T follicular helper cell (primary cell): ENCODE measurements at places on chromosomes 13 and 19.

GRCh38 chr19:18508585-18508984 lies 13.3 kb downstream of the ELL start:
- no peak for DNase-seq

DNA sequence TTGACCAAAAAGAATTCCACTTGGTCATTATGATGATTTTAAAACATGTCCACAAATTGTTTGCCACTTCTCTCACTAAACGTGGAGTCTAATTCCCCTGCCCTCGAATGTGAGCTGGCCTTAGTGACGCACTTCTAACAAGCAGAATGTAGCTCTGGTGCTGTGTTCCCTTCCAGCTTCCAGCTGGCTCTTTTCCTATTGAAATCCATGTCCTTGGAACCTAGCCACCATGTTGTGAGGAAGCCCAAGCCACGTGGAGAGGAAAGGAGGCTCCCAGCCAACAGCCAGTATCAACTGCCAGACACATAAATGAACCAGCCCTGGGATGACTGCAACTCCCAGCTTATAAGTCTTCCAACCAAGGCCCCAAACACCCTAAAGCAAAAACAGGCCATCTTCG lies 23.6 kb upstream of the CEBPA start:
- DNase-seq, result no peak

GRCh38 chr13:113410472-113411201 lies 42.7 kb downstream of the ADPRHL1 start:
- no peak for DNase-seq

DNA sequence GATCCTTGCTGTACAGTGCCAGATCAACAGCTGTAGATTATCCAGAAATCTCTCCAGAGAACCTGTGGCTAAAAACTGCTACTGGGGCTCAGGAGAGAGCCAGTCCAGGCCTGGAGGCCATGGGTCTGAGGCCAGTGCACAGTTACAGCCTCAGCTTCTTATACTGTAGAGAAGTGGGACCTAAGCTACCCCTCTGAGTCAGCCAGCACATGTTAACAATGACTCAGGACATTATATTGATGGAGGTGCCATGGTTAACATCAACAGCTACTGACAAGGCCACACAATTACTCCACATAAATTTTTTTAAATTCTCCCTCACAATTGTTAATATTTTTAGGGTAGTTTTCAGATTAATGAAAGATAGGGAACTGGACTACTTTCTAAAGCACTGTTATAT lies 138.5 kb downstream of the RBM26 start:
- no peak for DNase-seq

DNA sequence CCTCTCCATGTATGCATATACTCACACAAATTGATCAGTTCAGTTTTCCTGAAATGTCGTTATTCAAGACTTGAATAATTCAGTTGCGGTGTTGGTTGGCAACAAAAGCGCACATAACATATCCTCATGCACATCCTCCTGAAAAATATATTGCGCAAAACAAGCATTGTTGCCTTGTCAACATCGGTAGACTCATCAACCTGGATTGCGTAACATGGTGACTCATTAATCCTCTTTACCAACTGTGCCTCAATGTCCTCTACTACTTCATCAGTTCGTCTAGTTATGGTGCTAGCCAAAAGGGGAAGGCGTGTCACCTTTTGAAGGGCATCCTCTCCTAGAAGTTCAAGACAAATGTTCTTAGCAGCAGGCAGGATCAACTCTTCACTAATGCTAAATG lies 357.7 kb downstream of the LMO7 start:
- no peak for DNase-seq

DNA sequence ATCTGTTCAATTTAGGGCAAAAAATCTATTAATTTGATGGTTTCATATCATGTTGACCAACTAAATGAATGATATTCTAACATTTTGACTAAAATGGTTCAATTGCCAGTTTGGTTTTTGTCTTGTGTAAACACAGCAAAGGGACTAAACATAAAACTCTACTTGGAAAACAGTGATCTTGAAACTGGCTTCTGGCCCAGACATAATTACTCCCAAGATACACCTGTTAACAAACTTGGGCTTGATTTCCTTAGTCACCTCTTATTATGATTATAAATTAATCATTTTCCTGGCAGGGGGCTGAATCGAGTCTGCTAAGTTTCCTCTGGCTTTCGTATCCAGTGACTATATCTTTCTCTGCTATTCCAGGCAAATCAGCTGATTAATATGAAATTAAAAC lies 78.0 kb upstream of the OXGR1 start:
- DNase-seq, result no peak

DNA sequence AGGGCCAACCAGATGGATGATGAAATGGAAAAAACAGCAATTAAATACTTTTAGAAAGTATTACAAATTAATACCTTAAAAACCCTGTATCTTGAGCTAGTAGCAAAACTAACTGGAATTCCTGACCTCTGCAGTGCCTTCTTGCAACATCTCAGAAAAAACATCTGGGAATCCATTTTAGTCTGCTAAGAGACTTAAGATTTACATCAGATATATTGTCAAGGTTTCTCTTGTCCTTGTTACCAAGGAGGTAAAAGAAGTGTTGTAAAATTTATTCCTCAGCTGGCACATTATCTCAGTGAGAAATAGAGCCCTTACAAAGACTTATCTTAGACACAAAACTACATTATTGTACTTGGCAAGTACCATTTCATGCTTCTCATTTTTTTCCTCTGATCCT lies 18.5 kb downstream of the KCNRG start:
- DNase-seq, result no peak
